CD8-positive, alpha-beta T cell (primary cell): ENCODE measurements at places on chromosomes 3 and 15.

- no peak for DNase-seq
These were observed 53.5 kb downstream of the WWTR1 start for GRCh38 chr3:149604125-149604875.

DNA sequence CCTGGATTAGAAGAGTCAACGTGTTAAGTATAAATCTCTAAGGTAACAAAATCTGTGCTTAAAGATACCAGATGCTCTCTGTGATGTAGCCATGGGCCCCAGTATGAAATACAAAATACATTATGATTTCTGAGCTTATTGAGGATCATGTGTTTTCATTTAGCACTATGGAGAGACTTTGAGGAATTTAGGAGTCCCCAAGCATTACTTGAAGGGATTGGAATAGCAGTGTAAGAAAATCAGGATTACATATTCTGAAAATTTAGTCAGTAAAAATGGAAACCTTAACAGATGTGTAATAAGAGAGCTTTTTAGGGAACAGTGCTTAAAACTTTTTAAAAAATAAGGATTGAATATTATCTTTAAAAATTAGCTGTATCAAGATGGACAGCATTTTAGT is 35.5 kb downstream of the ECT2 start:
- DNase-seq = no peak

DNA sequence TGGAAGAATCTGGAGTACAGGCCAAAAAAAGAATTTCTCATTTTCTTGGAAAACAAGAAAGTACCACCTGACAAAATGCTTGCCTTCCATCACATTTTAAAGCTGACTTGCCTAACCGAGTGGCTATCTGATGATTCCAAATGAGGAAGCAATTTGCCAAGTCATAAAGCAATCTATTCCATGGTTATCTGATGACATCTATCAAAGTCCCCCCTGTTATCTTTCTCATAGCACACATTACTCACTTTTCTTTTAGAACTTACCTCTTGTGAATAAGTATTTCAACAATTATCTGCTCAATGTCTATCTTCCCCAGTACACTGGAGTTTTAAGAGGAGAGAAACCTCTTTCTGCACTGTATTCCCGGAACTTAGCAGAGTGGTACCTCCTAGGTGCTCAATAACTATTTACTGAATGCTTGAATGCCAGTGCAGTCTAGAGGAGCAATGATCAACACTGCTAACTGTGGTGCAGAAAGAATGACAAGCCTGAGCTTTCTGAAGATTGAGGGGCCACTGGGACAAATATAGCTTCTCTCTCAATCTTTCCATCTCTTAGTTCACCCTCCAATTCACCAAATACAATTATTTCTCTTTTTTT is 186.3 kb upstream of the ATP11B start:
- DNase-seq = no peak

DNA sequence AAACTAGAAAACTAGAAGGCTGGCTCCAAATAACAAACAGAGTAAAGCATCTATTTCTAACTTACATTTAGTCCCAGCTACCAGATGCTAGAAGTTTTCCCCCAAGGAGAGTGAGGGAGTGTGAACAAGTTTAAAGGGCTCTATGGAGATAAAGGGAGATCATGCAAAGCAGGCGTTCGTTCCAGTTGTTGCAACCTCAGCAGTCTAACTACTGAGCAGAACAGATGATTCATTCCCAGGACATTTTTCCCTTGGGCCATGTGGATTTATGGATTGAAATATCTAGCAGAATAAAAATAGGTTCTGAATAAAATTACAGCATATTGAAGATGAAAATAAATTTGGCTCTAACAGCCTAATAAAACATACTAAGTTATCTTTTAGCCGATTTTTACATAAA is 154.8 kb upstream of the TTC14 start:
- DNase-seq = no peak

DNA sequence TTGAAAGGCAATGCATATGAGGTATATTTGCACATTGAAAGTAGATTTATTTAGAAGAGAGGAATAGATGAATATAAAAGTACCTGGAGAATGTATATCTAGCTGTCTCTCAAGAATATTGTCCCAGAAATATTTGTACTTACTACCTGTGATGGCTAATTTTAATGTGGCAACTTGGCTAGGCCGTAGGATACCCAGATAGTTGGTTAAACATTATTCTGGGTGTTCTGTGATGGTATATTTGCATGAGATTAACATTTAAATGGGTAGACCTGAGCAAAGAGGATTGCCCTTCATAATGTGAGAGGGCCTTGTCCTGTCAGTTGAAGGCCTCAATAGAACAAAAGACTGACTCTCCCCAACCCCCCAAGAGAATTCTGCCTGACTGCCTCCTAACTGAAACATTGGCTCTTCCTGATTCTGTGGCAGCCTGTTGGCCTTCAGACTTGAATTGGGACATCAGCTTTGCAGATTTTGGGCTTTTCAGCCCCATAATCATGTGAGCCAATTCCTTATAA is 69.4 kb upstream of the FILIP1L start:
- no peak for DNase-seq

GRCh38 chr15:22224241-22224671 is 143.9 kb downstream of the OR4M2 start:
- no peak for DNase-seq

- no peak for DNase-seq
These were observed 97.2 kb upstream of the LRRFIP2 start for GRCh38 chr3:37271611-37272010.

DNA sequence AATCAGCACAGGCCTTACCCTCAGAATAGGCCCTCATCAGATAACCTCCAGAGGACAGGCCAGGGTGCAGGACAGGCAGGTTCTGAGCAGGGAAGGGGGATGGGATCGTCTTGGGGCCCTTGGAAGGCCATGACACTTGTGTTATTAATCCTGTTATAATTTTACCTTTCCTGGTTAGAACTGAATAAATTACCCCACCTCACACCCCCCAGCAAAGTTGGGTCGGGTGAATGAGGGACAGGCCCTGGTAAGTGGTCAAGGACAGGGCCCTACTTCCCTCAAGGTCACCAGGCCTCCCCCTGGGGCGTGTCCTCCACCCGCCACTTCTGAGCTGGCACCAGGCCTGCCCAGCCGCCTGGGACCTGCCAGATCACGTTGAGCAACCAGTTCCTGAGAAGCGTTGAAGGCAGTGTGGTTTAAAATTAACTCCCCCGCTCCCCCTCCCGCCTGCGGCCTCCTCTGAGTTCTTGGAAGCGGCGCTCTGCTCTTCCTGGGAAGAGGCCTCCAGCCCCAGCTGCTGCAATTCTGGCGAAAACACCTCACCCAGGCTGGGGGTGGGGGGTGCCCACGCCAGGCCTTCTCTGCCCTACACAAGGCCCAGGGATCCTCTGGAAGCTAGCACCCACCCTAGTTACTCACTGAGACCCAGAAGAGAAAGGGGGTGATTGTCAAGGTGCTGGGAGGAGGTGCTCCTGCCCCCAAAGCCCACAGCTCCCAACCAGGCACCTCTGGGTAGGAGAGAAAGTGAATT is 10.6 kb downstream of the CISH start:
- DNase-seq = no peak

DNA sequence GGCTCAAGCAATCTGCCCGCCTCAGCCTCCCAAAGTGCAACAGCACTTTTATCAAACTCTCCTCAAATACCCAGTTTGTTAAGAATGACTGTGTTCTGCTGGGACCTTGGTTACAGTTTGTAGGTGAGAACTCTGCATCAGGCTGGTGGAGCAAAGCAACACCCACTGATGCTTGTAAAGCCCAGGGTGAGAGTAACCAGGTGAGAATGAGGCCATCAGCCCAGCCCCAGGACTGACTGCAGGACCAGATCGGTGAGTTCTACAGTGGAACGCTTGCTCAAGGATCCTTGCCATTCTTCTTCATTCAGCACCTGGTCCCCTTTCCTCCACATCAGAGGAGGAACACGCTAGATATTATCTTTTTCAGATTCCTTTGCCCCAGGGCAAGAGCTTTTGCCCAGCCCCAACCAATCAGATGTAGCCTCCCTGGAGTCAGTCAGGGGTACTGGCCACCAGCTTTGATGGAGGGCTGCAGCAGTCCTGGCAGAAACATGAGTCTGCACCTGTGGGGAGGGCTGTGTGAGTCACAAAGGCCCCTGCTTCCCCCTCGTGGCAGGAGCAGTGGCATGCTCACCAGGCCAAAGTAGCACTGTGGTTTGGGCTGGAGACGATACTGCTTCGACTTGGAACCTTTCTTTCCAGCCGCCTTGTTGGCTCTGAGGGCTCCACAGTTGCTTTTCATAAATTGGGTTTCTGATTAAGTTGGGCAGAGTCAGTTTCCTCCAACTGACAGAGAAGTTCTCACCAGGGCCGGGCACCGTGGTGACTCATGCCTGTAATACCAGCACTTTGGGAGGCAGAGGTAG is 3.5 kb upstream of the SHISA5 start:
- peak; percentile 61 for DNase-seq

- DNase-seq = no peak
These were observed 143.6 kb upstream of the SLC6A11 start for GRCh38 chr3:10672422-10672821.
